ENCODE measurements at places on chromosomes 3 and 15.

GRCh38 chr3:124296406-124296805, 304.5 kb upstream of the ROPN1 start:
- peak; percentile 65 for DNase-seq

- no peak for DNase-seq
These were observed 13.5 kb downstream of the TIGIT start for GRCh38 chr3:114307222-114307830.

- peak; percentile 41 for DNase-seq
These were observed 181.8 kb downstream of the PDCD6IP start for GRCh38 chr3:33980252-33980651.

DNA sequence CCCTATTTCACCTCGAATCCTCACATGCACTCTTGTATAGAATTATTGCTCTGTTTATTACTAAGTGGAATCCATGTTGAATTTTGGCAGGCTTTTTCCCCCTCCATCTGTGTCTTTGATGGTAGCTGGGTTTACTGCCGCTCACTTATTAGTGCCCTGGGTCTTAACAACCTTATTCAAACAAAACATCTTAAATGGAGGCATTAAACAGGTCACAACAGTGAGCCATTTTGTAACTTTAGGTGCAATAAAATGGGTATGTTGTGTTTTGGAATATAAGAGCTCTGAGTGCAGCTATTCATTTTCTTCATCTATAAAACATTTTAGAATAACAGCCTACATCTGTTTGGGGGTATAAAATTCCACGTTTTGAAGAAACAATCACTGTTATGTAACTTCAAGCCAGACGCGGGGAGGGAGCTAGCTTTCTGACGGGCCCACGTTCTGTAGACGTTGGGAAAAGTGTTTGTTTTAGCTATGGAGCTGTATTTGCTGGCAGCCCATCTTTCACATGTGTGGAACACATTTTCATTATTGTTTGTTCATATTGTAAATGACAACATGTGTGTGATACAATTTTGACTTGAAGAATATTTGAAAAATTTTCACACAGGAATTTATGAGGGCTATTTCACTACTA, 122.0 kb downstream of the SLC25A26 start:
- DNase-seq = peak; percentile 71

DNA sequence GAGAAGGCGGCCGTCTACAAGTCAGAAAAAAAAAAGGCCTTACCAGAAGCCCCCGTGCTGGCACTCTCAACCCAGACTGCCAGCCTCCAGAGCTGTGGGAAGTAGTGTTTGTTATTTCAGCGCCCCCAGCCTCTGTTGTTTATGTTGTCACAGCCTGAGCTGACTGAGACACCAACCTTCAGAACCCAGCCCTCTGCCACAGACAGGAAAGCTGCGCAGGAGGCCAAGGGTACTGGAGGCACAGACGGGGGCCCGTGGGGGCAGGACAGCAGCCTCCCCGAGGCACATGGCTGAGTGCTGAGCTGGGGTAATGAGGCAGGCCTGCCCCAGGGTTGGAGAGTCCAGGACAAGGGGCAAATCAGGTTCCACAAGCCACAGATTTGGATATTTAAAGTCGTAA, 33.7 kb downstream of the HCN4 start:
- no peak for DNase-seq

- peak; percentile 23 for DNase-seq
These were observed 270.3 kb upstream of the LRRFIP2 start for GRCh38 chr3:37444696-37445095.

- peak; percentile 63 for DNase-seq
These were observed 289.8 kb upstream of the ROPN1 start for GRCh38 chr3:124281453-124282316.

Data from eye (tissue), 1 donor.